ENCODE measurements at places on chromosomes 3 and 15.
A peak's percentile ranks its signal among the peaks of the same experiment; 100 is the strongest.

- no peak for DNase-seq
Observed at GRCh38 chr15:40051616-40052415, 12.8 kb upstream of the SRP14 start.

GRCh38 chr3:27591312-27592210 is 107.4 kb upstream of the SLC4A7 start:
- DNase-seq: no peak

- no peak for DNase-seq
Observed at GRCh38 chr3:108973019-108973418, 19.3 kb upstream of the GUCA1C start.

GRCh38 chr15:36643551-36643950 is 64.1 kb downstream of the CDIN1 start:
- no peak for DNase-seq

- DNase-seq: no peak
Observed at GRCh38 chr3:155886915-155887314, 16.5 kb downstream of the GMPS start.

GRCh38 chr15:65752151-65752700 is 39.9 kb downstream of the DENND4A start:
- no peak for DNase-seq

DNA sequence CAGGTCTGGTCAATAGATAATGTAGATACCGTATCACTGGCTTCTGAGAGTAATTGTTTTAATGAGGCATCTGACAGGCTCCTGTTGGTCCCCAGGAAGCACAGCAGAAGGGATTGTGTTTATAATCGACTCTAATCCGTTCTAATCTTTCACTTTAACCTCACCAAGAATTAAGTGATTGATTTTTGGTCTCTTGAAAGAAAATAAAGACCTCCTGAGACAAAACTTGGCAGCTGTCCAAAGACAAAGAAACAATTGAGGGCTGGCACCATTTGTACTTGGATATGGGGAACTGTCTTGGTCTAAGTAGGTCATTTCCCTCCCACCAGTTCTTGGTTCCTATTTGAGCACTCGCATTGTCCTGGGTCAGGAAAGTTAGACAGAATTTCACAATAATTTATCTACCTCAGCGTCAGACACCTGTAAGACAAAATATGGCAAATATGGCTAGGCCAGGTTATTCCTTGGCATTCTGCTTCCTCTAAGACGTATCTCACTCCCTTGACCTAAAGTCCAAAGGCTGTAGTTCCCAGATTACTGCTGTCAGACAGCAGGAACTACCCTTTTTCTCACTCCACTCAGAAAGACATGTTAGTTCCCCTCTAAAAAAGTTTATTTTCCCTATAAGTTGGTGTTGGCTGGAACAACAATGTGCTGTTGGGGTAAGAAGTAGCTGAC is 22.7 kb upstream of the CD96 start:
- no peak for DNase-seq

- no peak for DNase-seq
Observed at GRCh38 chr3:24843955-24844354, 349.3 kb upstream of the THRB start.

- DNase-seq: peak; percentile 3
Observed at GRCh38 chr3:8622873-8623691, 21.5 kb downstream of the SSUH2 start.

DNA sequence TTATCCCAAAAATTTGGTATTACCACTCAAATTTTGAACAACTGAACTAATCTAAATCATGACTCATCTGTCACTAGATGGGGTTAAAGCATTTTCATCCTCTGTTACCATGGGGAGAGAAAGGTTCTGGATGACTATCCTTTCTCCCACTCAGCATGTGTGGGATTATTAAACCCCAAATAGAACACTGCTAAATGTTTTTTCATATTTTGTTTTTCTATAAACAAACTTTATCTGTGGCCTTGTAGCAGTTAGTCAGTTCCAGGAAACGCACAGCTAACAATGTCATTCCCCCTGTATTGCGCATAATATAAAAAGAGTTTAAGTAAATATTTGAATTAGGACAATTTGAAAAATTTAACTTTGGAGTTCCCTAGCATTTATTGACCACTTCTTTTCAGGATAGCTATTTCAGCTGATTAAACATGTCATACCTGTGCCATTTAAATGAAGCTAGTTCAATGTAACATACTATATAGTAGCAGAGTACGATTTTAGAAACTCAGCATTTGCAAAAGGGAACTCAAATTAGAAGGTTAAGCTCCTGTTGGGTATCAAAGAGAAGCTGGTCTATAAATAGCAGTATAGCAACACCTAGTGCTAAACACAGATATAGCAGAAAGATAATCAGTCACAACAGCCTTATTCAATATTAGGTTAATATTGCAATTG is 9.2 kb upstream of the TMEM212 start:
- no peak for DNase-seq

GRCh38 chr3:69016102-69016501 is 2.6 kb upstream of the EOGT start:
- no peak for DNase-seq

DNA sequence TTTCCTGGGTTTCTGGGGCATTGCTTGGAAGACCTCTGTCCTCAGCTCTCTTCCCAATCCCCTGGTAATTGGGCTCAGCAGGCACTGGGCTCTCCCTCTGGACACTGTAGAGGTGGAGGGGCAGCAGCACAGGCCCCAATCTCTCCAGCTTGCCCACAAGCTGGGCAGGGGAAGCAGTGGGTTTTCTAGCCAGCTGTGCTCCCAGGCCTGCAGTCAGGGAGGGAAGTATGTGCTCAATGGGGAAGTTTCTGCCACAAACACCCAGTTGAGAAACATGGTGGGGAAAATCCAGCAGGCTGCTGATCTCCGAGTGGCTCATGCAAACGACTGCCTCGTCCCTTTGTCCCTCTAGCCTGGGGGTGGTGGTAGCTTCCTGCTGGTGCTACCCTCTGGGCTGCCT is 12.8 kb upstream of the RFT1 start:
- no peak for DNase-seq

DNA sequence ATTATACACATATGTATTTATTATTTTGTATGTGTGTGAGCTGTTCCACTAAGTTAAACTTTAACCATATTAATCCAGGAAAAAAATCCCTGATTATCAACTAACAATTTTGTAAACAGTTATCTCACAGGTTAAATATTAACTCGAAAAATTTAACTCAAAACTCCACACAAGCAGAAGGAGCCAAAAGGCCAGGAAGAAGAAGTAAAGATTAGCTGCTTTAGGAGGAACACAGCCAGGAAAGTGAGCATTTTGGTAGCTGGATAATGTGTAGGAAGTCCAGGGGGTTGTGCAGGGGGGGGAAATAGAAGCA is 425.0 kb downstream of the TIGIT start:
- no peak for DNase-seq

GRCh38 chr15:50181969-50182218 is at the start of gene SLC27A2:
TSS of gene SLC27A2 (plus strand) at chr15:50182196. CDS start at chr15:50182428, 232 bp downstream.
- DNase-seq: no peak

- DNase-seq: no peak
Observed at GRCh38 chr3:126113238-126113555, 29.3 kb upstream of the SLC41A3 start.

DNA sequence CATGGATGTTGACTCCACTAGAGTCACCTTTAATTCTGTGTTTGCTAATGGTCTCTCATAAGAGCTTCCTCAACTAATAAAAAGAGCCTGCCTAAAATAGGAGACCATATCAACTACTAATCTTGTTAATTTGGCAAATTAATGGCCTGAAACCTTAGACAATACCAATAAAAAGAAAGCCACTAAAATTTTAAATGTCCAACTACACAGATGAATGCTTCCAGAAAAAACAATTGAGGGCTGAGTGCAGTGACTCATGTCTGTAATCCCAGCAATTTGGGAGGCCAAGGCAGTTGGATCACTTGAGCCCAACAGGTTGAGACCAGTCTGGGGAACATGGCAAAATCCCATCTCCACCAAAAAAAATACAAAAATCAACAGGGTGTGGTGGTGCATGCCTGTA is 230.9 kb downstream of the NSUN3 start:
- no peak for DNase-seq

- no peak for DNase-seq
Observed at GRCh38 chr15:29538044-29538443, 268.4 kb upstream of the NSMCE3 start.

DNA sequence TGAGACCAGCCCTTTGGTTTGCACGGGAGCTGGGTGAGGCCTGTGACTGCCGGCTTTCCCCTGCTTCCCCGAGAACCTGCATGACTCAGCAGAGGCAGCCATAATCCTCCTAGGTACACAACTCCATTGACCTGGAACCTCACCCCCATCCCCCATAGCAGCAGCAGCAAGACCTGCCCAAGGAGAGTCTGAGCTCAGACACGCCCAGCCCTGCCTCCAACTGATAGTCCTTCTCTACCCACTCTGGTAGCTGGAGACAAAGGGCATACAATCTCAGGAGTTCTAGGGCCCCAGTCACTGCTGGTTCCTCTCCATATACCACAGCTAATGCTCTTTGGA is 141.0 kb upstream of the ARHGEF26 start:
- DNase-seq: no peak

GRCh38 chr3:106299300-106300098 is 430.7 kb upstream of the CBLB start:
- no peak for DNase-seq

DNA sequence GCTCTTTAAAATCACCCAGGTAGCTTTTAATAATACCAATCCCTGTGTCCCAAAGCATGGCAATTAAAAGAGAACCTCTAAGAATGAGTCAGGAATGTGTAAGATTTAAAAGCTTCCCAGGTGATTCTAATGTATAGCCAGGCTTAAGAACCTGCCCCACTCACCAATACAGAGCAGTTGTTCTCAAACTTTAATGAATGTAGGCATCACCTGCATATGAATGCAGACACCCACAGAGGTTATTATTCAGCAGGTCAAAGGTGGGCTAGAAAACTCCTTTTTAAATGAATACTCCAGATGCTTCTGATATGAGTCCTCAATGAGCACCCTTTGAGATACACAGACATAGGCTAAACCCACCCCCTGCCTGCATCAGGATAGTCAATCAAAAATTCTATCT is 298.1 kb upstream of the KCNMB2 start:
- no peak for DNase-seq

- no peak for DNase-seq
Observed at GRCh38 chr3:172228036-172228415, 188.6 kb downstream of the FNDC3B start.

- DNase-seq: peak; percentile 22
Observed at GRCh38 chr15:75836959-75837334, 6.3 kb upstream of the UBE2Q2 start.

- no peak for DNase-seq
Observed at GRCh38 chr15:80028937-80029336, 30.5 kb upstream of the ZFAND6 start.

GRCh38 chr3:41129731-41130130 is 69.6 kb upstream of the CTNNB1 start:
- DNase-seq: no peak

- no peak for DNase-seq
Observed at GRCh38 chr3:46187341-46187700, 20.8 kb downstream of the CCR1 start.

Data from stimulated activated naive CD4-positive, alpha-beta T cell treated with Interleukin-2 at 50 U/mL for 16 hours (primary cell).